Cardiac muscle cell (in vitro differentiated cells and primary cell): ENCODE measurements at places on chromosomes 1 and 21. TPM values are rescaled to one million over a fixed set of nuclear protein-coding genes. Genes with fewer than 3 reads are reported as not detected.

DNA sequence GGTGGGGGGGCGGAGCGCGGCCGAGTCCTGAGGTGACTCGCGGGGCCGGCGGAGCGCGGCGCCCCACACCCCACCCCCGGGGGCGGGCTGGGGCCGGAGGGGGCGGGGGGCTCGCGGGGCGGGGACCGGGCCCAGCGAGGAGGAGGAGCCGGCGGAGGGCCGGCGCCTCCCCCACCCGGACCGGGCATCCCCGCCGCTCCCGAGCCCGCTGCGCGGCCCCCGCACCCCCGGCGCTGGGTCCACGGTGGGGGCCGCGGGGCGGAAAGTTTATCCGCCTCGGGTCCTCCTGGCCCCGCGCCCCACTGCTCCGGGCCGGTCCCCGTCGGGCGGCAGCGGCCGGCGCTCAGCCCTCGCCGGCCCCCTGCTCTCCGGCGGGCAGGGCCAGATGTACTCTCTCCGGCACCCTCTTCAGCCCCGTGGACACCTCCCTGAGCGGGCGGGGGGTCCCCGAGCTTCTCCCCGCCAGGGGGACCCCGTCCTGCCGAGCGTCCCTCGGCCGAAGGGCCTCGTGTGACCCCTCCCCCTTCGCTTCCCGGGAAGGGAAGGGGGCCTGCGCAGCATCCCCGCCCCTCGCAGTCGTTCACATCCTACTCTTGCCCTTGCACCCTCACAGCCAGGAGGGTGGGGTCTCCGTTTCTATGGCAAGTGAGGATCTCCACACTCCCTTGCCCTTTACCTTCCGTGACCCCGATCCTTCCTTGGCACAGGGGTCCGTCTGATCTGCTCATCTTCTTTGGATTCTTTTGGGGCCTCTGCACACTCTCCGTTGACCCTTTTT lies 663 bp downstream of the CAMTA1 start:
- peaks cover 49% of the 10 kb centered on the region for H3K4me1 ChIP-seq
- no peaks in the 10 kb centered on the region for H3K36me3 ChIP-seq
- H3K27me3 ChIP-seq, result no peaks in the 10 kb centered on the region
- H3K4me3 ChIP-seq, result peak overlapping the region; percentile 99

The SVBP gene
- total RNA-seq, result 28.8 and 35.6 TPM in 2 replicates

DNA sequence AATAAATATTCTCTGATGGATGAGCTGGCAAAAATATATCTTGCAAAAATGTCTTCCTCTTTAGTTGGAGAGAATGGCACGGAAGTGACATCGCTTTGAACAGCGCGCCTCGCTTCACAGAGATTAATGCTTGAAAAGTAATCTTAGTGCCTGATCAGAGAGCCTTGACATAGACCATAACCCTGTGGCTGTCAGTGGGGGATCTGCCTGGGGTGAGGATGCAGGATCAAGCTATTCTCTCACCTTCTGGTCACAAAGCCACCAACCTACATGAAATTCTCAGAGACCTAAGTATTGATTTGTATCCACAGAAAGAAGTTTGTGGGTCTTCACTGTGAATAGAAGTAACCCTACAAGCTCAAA lies 492.6 kb downstream of the LMO4 start:
- H3K4me3 ChIP-seq, result no peak overlapping the region
- no peaks in the 10 kb centered on the region for H3K36me3 ChIP-seq
- no peaks in the 10 kb centered on the region for H3K27me3 ChIP-seq
- no peaks in the 10 kb centered on the region for H3K4me1 ChIP-seq
- no peak overlapping the region for H3K27ac ChIP-seq

The C1orf210 gene
- total RNA-seq, result 0.12 TPM in 1 of 2 replicates, not detected in the other

The FAM131C gene
- total RNA-seq, result 6.0 and 10.9 TPM in 2 replicates

The MUTYH gene
- 25.8 and 35.6 TPM in 2 replicates for total RNA-seq

- no peak overlapping the region for H3K4me3 ChIP-seq
- no peaks in the 10 kb centered on the region for H3K27me3 ChIP-seq
- no peaks in the 10 kb centered on the region for H3K36me3 ChIP-seq
- H3K4me1 ChIP-seq, result no peaks in the 10 kb centered on the region
- no peak overlapping the region for H3K27ac ChIP-seq
- no peak for DNase-seq
Measured at GRCh38 chr1:220281159-220281574, 8.9 kb upstream of the RAB3GAP2 start.

- DNase-seq, result no peak
- H3K4me1 ChIP-seq, result no peaks in the 10 kb centered on the region
- peaks cover 36% of the 10 kb centered on the region for H3K36me3 ChIP-seq
- H3K27ac ChIP-seq, result no peak overlapping the region
Measured at GRCh38 chr1:160282807-160283206, 2.1 kb downstream of the PEX19 start.

- no peak overlapping the region for H3K27ac ChIP-seq
- no peak for DNase-seq
- H3K4me1 ChIP-seq, result peaks cover 7% of the 10 kb centered on the region
- H3K4me3 ChIP-seq, result no peak overlapping the region
- no peaks in the 10 kb centered on the region for H3K27me3 ChIP-seq
Measured at GRCh38 chr1:151259351-151259750, 4.8 kb downstream of the PSMD4 start.

- no peak for DNase-seq
- H3K27me3 ChIP-seq, result no peaks in the 10 kb centered on the region
- H3K4me3 ChIP-seq, result no peak overlapping the region
- no peaks in the 10 kb centered on the region for H3K36me3 ChIP-seq
- no peak overlapping the region for H3K27ac ChIP-seq
Measured at GRCh38 chr1:167359295-167359694, 138.6 kb downstream of the POU2F1 start.

DNA sequence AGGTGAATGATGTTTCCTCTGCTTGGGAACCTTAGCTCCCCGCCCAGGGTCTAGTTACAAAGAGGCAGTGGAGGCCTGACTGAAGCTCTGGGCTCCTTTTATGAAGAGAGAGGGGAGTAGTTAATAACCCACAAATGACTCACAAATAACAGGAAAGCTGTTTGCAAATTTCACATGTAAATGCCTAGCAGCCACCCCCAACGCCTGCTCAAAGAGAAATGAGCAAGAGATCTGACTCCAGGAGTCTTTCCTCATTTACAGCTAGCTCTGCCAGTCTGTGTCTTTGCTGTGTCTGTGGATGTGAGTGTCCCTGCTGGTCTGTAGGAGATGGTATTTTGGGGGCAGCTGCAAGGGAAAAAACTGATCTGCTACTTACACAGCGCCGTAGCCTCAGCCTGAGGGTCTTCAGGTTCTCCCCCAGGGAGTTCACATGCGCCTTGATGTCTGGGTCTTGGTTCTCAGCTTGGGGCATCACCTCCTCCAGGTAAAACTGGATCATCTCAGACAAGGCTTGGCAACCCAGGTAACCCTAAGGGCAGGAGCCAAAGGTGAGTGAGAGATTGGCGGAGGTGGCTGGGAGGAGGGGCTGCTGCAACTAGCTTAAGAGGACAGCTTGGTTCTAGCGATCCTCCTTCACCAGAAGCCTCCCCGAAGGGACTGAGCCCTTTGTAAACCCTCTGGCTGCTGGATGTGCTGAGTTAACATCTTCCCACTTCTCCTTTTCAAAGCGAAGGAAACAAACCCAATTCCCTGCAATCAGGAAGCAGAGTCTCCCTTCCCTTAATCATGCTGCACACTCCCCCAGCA lies at the start of gene IL19:
IL19 (plus strand) TSS at position 243 of the 807 bp plus-strand sequence. CDS start 65,890 bp downstream, outside the sequence.
- no peak within 1 kb of the TSS for H3K27ac ChIP-seq
- DNase-seq, result no peak
- no peaks in the 10 kb centered on the region for H3K4me1 ChIP-seq
- no peak within 1 kb of the TSS for H3K4me3 ChIP-seq
- no peaks in the 10 kb centered on the region for H3K36me3 ChIP-seq

DNA sequence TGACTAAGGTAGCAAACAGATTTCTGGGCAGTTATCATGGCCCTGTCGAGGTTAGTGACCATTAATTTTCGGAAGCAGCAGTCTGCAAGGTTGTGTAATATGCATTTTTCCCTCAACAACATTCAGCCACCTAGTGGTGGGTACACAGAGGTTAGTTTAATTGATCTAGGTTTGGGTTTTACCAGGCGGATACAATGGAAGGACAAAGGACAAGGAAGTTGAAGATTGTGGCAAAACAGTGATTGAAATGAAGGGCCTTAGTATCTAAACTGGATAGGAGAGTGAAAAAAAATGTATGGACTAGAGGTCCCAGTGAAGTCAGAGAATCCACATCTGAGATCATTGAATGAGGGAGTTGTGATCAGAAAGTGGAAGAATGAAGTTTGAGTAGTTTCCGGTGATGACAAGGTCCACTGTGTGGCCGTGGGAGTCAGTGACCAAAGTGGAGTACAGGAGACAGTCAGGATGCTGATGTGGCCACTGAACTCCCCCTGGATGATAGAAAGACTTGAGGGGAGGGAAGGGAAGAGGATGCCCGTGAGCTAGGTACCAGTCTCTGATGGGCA lies 2.8 kb downstream of the ARMH1 start:
- H3K27ac ChIP-seq, result peak overlapping the region; percentile 79
- peaks cover 19% of the 10 kb centered on the region for H3K4me1 ChIP-seq
- DNase-seq, result no peak
- H3K36me3 ChIP-seq, result no peaks in the 10 kb centered on the region

GRCh38 chr1:232875536-232875935 lies 70.3 kb downstream of the MAP10 start:
- no peak overlapping the region for H3K27ac ChIP-seq
- no peaks in the 10 kb centered on the region for H3K36me3 ChIP-seq
- H3K4me3 ChIP-seq, result no peak overlapping the region

The SMCP gene
- total RNA-seq, result not detected in 2 replicates
